ENCODE measurements at places on chromosomes 16 and 17. TPM values are rescaled to one million over a fixed set of nuclear protein-coding genes. Genes with fewer than 3 reads are reported as not detected.

Gene CDK5R1
- total RNA-seq = 7.2 TPM

Gene KRTAP17-1
- total RNA-seq = not detected

Gene PAM16
- 57.3 TPM for total RNA-seq

Gene MEIOB
- not detected for total RNA-seq

Gene MTHFSD
- 51.7 TPM for total RNA-seq

GRCh38 chr16:50580180-50580798 lies 32.1 kb downstream of the NKD1 start:
- peaks cover 13% of the 10 kb centered on the region for H3K4me1 ChIP-seq
- no peak overlapping the region for H3K27ac ChIP-seq
- H3K36me3 ChIP-seq = no peaks in the 10 kb centered on the region
- no peaks in the 10 kb centered on the region for H3K27me3 ChIP-seq
- H3K4me3 ChIP-seq = no peak overlapping the region

GRCh38 chr17:49402706-49403105 lies 12.0 kb downstream of the PHB1 start:
- peaks cover 29% of the 10 kb centered on the region for H3K4me1 ChIP-seq
- no peak overlapping the region for H3K4me3 ChIP-seq
- no peak overlapping the region for H3K27ac ChIP-seq
- H3K27me3 ChIP-seq = no peaks in the 10 kb centered on the region
- DNase-seq = no peak

DNA sequence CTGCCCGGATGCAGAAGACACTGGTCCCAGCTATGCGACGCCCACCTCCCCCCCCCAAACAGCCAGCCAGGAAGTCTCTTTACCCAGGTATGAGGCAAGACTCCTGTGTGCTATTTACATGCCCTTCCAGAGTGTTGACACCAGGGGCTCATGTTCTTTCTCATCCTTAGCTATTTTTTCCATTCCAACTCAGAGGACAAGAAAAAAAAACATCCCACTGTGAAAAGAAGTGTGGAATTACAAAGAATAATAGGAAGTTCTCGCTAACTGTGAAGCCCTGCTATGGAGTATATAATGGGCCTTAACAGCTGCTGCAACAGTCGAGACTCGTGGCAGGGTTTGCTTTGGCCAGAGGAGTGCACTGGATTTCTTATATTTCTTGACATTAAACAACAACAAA lies 584.9 kb downstream of the CDH13 start:
- no peaks in the 10 kb centered on the region for H3K27me3 ChIP-seq
- no peak overlapping the region for H3K4me3 ChIP-seq
- no peaks in the 10 kb centered on the region for H3K36me3 ChIP-seq
- no peak for DNase-seq
- H3K27ac ChIP-seq = no peak overlapping the region

DNA sequence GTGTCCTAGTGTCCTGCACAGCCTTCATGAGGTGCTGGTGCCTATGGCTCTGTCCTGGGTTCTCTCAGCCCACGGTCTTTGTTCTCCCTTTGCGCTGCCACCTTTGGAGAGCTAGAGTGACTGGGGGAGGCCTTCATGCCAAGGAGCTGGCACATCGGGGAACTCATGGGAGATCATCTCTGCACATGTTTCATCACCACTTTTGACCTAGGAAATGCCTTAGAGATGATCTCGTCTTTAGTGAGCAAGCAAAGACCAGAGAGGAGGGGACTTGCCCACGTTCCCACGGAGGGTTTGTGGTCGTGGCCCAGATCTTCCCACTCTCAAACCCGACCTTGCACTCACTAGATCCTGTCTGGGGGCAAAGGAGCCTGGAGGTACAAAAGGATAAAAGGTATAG lies 23.5 kb downstream of the TBX4 start:
- H3K27ac ChIP-seq = no peak overlapping the region
- DNase-seq = no peak
- peaks cover 4% of the 10 kb centered on the region for H3K27me3 ChIP-seq
- no peaks in the 10 kb centered on the region for H3K36me3 ChIP-seq

GRCh38 chr17:784143-784542 lies 2.0 kb downstream of the MRM3 start:
- H3K4me3 ChIP-seq = no peak overlapping the region
- H3K27ac ChIP-seq = no peak overlapping the region
- peaks cover 16% of the 10 kb centered on the region for H3K4me1 ChIP-seq
- H3K27me3 ChIP-seq = no peaks in the 10 kb centered on the region
- no peak for DNase-seq

- no peaks in the 10 kb centered on the region for H3K27me3 ChIP-seq
- no peaks in the 10 kb centered on the region for H3K4me1 ChIP-seq
- H3K27ac ChIP-seq = no peak overlapping the region
These were observed 16.0 kb downstream of the KCNJ2 start for GRCh38 chr17:70185285-70185684.

- H3K27me3 ChIP-seq = no peaks in the 10 kb centered on the region
- no peaks in the 10 kb centered on the region for H3K36me3 ChIP-seq
- DNase-seq = no peak
- H3K4me1 ChIP-seq = no peaks in the 10 kb centered on the region
- no peak overlapping the region for H3K4me3 ChIP-seq
- no peak overlapping the region for H3K27ac ChIP-seq
These were observed 28.7 kb upstream of the GRIN2A start for GRCh38 chr16:10210944-10211343.

DNA sequence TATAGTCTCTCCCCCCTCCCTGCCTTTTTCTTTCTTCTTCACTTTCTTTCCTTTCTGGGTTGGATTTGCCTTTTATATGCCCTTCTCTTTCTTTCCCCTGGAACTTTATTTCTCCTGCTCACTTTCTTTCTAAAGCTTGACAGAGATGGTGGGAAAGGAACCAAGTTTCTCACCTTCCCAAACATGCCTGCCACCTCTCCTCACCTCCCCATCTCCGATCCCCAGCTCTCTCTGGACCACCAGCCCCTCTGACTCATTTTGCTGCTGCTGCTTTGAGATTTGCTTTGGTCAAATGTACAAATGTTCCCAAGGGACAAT lies 6.7 kb upstream of the LHX1 start:
- H3K36me3 ChIP-seq = no peaks in the 10 kb centered on the region
- no peak overlapping the region for H3K4me3 ChIP-seq
- peaks cover 66% of the 10 kb centered on the region for H3K4me1 ChIP-seq
